ENCODE measurements at places on chromosomes 12 and 14.

- DNase-seq: no peak
Measured at GRCh38 chr12:29223956-29224543, 75.0 kb downstream of the FAR2 start.

DNA sequence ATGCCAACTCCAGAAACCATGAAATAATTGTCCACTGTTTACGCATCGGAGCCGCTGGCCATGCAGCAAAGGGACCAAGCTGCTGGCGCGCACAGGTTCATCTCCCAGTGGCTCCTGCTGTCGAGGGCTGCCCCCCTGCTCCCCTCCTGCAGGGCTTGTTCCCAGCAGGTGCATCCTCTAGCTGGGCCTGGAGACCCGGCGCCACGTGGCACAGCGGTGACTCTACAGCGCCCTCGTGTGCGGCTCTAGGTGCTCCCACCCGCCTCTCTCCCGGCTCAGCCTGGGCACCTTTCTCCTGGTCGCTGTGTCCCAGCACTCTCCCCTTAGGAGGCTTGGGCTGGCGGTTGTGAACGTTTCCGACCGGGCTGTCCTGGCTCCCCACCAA, 37.5 kb upstream of the INF2 start:
- no peak for DNase-seq

GRCh38 chr12:53696285-53696654, 20.4 kb upstream of the ATP5MC2 start:
- no peak for DNase-seq

GRCh38 chr12:47028981-47029708, 50.3 kb upstream of the PCED1B start:
- DNase-seq: no peak

DNA sequence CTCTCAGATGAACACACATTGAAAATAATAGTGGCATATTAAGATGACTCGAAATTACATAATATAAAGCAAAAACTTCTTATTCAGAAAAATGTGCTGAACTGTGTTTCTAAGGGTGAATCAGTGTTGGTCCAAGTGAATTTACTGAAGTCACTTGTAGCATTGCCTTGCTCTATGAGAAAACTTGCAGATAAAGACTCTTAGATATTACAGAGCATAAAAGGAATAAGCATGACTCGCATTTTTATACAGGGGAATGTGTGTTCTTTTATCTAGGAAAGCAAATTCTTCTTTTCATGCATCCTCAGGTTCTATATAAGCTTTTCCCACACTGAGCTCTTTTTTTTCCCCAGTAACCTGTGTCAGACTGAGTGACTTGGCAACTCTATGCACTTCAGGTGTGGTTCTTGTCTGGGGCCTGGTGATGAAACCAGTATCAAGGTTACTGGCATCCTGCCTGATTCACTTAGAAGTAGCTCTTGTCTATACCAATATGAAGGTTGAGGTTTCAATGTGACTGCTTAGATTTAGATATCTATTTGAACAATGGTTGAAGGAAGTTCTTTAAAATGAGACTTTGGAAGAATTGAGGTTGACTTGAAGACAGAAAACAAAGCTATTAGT, 76.1 kb downstream of the OTOGL start:
- DNase-seq: no peak

DNA sequence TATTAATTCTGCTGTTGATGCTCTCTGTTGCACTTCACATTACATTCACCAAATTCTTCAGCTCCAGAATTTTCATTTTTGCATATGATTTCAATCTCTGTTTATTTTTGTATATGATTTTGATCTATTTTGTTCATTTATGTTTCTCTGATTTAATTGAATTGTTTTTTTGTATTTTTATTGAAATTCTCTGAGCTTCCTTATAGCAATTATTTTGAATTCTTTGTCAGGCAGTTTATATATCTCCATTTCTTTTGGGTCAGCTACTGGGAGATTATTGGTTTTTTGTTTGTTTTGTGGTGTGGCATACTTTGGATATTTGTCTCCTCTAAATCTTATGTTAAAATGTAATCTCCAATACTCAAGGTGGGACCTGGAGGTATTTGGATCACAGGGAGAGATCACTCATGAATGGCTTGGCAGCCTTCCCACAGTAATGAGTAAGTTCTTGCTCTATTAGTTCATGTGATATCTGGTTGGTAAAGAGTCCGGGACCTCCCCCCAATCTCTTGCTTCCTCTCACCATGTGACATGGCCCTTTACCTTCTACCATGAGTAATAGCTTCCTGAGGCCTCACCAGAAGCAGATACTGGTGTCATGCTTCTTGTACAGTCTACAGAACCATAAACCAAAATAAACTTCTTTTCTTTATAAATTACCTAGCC, 8.7 kb upstream of the TCL1A start:
- DNase-seq: no peak

- no peak for DNase-seq
Measured at GRCh38 chr12:50620978-50621360, 116.2 kb downstream of the DIP2B start.

DNA sequence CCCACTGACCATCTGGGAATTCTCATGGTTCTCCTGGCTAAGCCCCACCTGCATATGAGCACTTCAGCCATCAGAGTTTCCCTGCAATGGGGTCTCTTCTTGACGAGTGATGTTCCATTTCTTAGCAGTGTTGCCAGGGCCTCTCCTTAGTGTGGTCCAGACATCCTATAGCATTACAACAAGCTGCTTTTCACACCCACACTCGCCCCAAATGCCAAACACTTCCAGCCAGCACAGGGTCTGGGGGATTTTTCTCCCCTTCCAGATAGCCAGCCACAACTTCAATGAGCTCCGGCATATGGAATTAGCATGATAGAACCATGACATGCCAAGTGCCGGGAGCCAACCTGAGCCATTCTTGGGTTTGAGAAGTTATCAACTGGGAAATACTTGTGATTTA, 267.4 kb downstream of the ZFP36L1 start:
- DNase-seq: no peak

DNA sequence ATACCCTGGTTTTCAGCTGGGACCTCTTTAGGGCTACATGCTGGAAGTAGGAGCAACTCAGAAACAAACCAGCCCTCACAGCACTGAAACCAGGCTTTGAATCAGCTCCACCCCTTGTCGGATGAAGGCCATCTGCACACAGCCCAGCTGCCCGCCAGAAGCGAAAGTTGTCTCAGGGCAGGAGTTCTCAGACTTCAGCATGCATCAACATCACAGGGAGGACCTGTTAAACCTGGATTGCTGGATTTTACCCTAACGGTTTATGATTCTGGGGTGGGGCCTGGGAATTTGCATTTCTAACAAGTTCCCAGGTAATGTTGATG, 10.9 kb downstream of the SYNDIG1L start:
- no peak for DNase-seq

DNA sequence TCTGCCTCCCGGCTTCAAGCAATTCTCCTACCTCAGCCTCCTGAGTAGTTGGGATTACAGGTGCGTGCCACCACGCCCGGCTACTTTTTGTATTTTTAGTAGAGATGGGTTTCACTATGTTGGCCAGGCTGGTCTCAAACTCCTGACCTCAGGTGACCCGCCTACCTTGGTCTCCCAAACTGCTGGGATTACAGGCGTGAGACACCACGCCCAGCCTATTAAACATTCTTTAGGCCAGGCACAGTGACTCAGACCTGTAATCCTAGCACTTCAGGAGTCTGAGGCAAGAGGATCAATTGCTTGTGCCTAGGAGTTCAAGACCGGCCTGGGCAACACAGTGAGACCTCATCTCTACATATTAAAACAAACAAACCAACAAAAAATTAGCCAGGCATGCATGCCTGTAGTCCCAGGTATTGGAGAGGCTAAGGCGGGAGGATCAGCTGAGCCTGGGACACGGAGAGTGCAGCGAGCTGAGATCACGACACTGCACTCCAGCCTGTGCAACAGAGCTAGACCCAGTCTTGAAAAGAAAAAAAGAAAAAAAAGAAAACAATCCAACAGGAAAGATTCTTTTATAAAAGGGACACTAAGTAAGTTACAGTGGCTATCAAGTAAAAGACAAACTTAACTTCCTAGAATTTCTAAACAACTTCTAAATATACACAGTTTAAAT, 70.2 kb downstream of the HECTD1 start:
- no peak for DNase-seq

- no peak for DNase-seq
Measured at GRCh38 chr12:49094160-49094974, at the start of gene DHH. DHH (minus strand) TSS chr12:49094801; CDS start chr12:49094512, 289 bp downstream.

- no peak for DNase-seq
Measured at GRCh38 chr12:90393089-90393488, 561.9 kb downstream of the CCER1 start.

GRCh38 chr12:109764776-109765445, 51.3 kb downstream of the FAM222A start:
- no peak for DNase-seq

DNA sequence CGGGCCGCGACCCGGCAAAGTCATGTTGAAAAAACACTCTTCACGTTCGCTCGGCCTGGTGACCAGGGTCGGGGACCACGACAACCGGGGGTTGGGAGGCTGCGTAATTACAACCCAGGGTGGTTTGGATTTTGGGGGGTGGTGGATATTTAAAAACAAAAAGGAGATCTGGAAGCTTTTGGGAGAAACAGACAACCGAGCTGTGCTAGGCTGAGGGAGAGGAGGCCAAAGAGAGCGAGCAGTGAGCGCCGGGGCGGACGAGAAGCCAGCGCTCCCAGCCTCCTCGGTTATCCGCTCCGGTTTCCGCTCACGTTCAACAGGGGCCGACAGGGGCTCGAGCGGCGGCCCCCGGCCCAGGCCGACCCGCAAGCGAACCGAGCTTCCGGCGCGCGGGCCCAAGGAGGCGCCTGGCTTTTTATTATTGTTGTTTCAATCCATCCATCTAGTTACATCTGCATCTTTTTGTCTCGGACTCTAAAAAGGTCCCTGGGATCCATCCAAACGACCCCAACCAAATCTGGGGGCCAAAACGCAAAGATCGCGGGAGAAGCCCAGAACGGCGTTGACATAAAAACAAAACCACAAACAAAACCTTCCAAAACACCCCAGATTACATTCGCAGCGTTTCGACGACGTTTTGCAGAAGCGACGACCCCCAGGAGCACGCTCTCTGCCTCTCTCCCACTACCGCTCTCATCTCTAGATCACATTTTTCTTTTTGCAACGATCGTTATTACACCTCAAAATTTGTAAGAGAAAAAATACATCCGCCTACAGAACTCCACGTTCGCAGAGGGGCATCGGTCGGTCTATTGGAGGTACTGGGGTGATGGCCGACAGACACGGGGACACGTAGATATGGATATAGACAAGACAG, 771 bp downstream of the OTX2 start:
- no peak for DNase-seq

- DNase-seq: no peak
Measured at GRCh38 chr12:122730215-122731014, at the start of gene HCAR1. HCAR1 (minus strand) TSS chr12:122730844; CDS start chr12:122730339, 505 bp downstream.

- no peak for DNase-seq
Measured at GRCh38 chr14:99731547-99732435, 47.7 kb downstream of the CYP46A1 start.

DNA sequence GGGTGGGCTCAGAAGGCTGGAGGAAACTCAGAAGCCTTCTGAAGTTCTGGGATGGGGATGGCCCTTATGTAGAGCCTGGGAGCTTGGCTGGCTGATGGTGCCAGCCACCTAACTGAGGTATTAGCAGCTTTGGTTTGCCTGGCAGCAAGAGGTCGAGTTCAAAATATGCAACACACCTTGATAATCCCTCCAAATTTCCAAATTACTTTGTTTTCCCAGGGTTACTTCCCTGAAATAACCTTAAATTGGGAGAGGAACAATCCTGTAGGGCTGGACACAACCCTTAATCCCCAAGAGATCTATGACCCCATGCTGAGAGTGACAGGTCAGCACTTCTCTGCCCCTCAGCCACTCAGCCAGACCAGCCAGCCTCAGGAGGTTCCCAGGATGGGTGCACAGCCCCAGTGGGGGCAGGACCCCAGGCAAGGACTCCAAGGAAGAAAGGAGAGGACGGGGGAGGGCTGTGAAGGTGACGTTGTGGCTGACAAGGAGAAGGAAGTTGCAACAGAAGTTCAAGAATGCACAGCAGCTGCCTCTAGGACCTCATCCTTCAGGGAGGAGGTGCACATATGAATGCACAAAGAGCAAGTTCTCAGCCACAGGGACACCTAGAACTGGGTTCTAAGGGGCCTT, 18.6 kb upstream of the KRT77 start:
- no peak for DNase-seq

DNA sequence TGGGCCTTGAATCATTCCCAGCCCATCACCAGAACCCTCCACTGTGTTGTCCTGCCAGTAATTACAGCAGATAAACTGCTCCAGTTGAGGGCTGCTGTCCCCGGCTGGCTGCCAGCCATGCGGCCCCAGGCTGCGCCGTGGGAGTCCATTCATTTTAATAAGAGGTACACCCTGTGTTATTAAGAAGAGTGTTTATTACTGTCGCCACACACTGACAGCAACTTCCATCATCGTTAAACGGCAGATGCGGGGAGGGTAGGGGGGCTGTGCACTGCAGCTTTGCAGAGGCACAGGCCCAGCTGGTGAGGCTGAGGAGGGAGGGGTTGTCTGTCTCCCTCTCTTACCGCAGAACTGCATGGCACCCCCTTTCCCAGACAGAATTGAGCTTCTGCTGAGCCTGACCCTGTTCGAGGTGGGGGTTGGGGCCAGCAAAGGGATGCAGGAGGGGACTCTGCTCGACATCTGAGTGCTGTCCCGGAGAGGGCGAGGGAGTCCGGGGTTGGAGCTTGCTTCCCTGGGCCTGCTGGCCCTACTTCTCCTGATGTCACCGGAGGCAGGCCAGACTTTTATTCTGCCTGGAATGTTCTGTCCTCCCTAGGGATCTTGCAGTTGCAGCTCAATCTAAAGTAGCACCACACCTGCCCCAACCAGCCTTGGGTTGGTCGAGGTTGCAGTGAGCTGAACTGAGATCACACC, 33.8 kb upstream of the GPATCH2L start:
- no peak for DNase-seq

GRCh38 chr12:57188090-57188425, 28.5 kb upstream of the NXPH4 start:
- DNase-seq: no peak

DNA sequence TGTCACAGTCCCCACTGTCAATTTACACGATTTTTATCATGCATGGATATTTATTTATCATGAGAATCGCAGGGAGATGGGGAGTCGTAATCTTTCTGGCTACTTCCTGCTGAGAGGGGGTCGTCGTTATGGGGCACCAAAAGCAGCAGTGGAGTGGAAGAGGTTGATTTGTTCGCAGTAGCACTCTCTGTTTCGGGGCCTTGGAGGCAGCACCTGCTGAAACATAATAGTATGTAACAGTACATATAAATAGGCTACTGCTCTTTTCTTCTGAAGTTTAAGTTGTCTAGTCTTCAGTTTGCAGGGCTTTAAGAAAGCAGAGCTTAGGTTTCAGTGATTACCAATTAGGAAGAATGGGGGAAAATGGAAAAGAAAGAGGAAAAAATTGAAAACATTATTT, 3.8 kb downstream of the SOAT2 start:
- DNase-seq: no peak

- no peak for DNase-seq
Measured at GRCh38 chr14:105329411-105330150, 15.0 kb downstream of the PACS2 start.
